NCI-H1417 treated with DMSO at 0.1 percent for 48 hours (cell line): ENCODE measurements at places on chromosomes 3 and 15.

DNA sequence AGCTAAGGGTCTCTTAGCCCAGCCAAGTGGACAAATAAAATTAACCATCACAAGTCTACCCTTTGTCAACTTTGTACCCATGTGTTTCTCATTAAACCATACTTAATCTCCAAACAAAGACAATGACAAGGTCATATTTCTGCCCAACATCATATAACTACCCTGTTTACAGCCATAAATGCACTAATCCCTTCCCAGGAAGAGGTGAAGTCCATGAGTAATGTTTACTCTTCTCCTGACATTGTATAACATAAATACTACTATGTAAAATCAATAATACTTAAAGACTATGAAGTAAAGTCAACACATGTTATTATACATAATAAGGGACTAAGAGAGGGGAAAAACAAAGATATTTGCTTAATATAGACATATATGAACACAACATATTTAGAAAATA, 38.5 kb upstream of the FAN1 start:
- peak; percentile 54 for DNase-seq

GRCh38 chr3:102530415-102531181, 95.8 kb downstream of the ZPLD1 start:
- DNase-seq = no peak

- no peak for DNase-seq
Measured at GRCh38 chr15:52362497-52362896, 66.9 kb upstream of the MYO5C start.

DNA sequence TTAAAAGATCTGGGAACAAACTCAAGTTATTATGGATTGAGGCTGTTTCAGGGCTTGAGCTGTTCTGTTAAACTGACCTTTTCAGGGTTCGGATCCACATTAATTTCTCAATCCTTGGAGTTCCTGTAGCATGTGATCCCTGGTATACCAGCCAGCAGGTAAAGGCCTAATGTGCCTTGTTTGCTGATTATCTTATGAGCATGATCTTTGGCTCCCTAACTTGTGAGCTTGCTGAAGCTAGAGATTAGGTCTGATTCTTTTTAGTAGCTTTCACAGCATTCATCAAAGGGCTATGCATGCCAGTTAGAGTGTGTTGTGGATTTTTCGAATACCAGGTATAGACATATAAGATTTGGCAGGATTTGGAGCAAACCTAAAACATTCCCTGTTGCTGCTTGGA, 10.3 kb downstream of the CORO2B start:
- DNase-seq = no peak

- no peak for DNase-seq
Measured at GRCh38 chr3:197522183-197522715, 33.5 kb downstream of the BDH1 start.
